ENCODE measurements at places on chromosomes 4 and X. TPM values are rescaled to one million over a fixed set of nuclear protein-coding genes. Genes with fewer than 3 reads are reported as not detected.

Gene ANXA10
- 25.3 TPM for total RNA-seq

Gene CSAG3
- not detected for total RNA-seq

Gene DDX53
- total RNA-seq = not detected

Gene PRR32
- total RNA-seq = not detected

Gene ODAPH
- total RNA-seq = not detected
